ENCODE measurements at places on chromosomes 7 and 10.

DNA sequence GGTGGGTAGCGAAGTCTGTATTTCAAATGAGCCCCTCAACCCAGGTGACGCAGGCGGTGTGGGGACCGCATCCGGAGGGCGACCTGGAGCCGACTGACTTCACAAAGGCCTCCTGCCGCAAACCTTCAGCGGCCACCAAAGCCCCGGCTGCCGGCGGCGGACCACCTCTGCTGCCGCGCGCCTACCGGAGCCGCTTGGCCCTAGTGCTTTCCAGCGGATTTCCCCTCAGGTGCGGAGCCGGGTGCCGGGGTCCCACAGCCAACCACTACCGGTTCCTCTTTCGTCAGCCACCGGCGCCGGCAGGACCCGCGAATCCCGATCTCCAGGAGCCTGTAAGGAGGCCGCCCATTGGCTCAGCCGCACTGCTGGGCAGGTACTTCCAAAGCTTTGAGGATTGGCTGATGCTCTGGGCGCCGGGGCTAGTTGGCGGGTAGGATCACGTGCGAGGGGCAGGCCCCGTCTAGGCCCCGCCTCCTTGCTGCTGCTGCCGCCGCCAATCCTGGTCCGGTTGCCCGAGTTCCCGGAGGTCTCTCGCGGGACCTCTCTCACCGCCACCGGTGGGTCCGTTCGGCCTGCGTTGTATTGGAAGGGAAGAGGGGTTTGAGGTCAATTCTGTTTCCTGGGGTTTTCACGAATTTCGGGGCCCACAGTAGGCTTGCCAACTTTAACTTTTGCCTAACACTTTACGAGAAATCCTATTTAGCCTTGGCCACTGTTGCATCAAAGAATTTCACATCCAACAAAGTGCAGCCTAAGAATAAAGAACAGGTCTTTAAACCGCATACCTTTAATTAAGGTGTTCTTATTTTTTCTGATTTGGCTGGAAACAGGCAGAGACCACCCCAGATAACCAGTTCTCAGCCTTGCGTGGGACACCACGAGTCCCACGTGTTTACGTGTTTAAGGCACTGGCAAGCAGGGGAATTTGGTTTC lies at the start of gene GSTO2:
TSS of gene GSTO2 (plus strand) at position 472 of the 933 bp plus-strand sequence. CDS start 5,732 bp downstream, outside the sequence.
- peak; percentile 100 for DNase-seq

- no peak for DNase-seq
Measured at GRCh38 chr7:43872406-43873110, 3.2 kb upstream of the MRPS24 start.

GRCh38 chr10:76115471-76116155 lies 684.2 kb downstream of the LRMDA start:
- no peak for DNase-seq

- DNase-seq, result no peak
Measured at GRCh38 chr7:26460351-26461085, 168.9 kb downstream of the SNX10 start.

GRCh38 chr7:29639386-29639785 lies 75.8 kb downstream of the PRR15 start:
- no peak for DNase-seq

DNA sequence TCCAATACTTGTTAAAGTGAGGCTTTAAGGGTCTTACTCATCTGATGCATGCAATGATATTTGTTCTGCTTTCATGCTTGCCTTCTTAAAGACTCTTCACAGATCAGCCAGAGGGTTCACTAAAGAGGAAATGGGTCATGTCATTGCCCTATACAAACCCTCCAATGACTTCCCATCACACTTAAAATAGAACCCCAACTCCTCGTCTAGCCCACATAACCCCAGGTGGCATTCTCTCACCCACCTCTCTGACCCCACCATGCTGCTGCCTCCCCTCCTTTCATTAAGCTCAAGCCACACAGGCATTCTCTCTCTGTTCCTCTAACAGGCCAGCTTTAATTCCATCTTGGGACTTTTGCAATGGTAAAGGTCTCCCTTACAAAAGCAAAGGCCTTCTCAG lies 253.6 kb downstream of the GRID1 start:
- no peak for DNase-seq

DNA sequence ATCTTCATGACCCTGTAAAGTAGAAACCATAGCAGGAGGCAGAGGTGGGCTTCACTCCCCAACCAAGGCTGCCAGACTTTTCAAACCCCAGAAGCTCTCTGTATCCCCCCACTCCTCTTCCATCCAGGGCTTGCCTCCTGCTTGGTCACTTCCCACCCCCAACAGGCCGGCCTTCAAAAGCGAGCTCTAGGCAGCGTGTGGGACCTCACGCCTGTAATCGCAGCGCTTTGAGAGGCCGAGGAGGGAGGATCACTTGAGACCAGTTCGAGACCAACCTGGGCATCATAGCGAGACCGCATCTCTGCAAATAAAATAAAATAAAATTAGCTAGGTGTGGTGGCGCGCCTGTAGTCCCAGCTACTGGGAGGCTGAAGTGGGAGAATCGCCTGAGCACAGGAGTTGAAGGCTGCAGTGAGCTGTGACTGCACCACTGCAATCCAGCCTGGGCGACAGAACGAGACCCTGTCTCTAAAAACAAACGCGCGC lies 743 bp upstream of the POR start:
- DNase-seq, result no peak

- peak; percentile 32 for DNase-seq
Measured at GRCh38 chr10:79402951-79403350, 42.5 kb downstream of the ZCCHC24 start.

- DNase-seq, result no peak
Measured at GRCh38 chr10:57952741-57953140, 315.0 kb downstream of the IPMK start.

- DNase-seq, result no peak
Measured at GRCh38 chr7:5248201-5248885, 34.4 kb upstream of the SLC29A4 start.

DNA sequence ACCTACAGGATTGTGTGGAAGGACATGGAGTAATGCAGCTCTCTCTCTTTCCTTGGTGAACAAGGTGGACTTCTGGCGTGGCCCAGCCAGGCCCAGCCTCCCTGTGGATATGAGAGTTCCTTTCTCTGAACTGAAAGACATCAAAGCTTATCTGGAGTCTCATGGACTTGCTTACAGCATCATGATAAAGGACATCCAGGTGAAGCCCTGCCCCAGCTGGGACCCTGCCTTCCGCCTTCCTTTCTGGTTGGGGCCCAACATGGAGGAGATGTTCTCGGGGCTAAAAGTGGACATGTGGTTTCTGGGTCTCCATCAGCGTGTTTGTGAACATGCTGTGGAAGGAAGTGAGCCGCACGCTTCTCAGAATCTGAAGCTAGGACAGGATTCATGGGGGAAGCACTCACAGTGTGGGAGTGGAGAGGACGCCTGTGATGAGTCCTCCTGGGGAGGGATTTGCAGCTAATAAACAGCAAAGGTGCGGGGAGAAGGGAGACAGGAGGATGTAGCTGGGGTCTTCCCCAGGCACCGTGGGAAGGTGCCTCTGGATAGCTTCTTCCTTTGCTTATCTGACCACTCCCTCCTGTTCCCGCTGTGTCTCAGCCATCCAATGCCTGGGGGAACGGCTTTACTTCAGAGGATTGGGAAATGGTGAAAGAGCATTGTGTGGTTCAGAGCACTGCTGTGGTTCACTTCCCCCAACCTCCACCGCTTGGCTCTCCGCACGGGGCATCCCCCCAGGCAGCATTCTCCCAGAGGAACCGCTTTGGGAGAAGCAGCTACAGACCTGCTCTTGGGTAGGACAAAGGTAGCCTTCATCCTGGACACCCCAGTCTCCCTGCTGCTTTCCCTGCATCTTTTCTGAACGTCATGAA lies 5.5 kb downstream of the CPA5 start:
- no peak for DNase-seq

- DNase-seq, result no peak
Measured at GRCh38 chr10:132921086-132921485, 21.3 kb downstream of the CFAP46 start.

DNA sequence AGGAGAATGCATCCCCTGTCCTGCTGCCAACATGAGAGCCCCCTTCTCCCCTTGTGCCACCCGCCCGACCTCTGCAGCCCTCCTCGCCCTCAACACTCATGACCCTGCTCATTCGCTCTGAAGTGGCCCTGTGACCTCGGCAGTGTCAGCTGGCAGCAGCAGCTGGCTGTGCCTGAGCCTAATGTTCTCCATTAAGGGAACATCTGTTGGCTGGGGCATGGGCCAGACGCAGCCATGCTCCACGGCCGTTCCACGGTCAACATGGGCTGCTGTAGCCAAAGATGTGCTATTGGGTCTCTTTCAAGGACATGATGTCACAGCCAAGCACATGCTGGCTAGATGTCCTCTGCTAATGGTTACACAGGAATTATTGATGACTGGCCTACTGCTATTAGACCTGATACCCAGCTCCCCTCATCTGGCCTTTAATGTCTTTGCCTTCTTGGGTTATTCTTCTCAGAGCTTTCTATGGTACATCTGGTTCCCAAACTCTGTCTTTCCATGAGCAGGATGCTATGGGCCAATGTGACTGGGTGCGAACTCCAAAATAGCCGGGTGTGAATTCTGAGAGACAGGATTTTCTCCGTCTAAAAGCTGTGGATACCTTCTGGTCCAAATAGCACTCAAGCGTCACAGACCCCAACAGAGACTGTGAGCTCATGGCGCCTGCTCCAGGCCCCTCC lies 22.4 kb downstream of the ADCYAP1R1 start:
- peak; percentile 48 for DNase-seq

DNA sequence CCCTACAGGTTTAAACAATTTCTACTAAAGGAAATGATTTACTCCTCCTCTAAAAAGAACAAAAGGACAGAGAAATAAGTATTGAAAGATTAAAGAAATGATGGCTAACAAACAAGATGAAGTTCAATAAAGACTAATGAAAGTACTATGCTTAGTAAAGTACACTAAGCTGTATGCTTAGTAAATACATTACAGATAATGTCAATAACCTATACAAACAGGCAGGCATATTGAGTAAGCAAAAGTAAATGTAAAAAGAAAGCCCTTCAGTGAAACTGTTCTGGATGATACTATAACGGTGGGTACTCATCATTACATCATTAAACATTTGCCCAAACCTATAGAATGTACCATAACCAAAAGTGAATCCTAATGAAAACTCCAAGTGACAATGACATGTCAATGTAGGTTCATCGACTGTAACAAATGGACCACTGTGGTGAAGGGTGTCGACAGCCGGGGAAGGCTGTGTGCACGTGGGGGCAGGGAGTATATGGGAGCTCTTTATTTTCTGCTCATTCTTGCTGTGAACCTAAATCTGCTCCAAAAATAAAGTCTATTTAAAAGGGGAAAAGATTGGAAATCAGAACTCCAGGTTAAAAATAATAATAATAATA lies 34.0 kb downstream of the CYTH3 start:
- DNase-seq, result no peak

DNA sequence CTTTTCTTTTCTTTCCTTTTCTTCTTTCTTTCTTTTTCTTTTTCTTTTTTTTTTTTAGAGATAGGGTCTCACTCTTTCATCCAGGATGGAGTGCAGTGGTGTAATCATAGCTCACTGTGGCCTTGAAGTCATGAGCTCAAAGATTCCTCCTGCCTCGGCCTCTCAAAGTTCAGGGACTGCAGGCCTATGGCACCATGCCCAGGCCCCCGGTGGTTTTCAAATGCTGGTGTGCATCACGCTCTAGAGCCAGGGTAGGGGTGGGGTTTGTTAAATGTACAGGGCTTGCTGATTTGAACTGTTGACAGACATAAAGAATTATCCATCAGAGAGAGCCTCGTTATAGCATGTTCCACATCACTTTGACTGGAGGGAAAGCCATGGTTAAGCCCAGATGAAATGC lies 5.8 kb downstream of the MINDY4 start:
- DNase-seq, result no peak

DNA sequence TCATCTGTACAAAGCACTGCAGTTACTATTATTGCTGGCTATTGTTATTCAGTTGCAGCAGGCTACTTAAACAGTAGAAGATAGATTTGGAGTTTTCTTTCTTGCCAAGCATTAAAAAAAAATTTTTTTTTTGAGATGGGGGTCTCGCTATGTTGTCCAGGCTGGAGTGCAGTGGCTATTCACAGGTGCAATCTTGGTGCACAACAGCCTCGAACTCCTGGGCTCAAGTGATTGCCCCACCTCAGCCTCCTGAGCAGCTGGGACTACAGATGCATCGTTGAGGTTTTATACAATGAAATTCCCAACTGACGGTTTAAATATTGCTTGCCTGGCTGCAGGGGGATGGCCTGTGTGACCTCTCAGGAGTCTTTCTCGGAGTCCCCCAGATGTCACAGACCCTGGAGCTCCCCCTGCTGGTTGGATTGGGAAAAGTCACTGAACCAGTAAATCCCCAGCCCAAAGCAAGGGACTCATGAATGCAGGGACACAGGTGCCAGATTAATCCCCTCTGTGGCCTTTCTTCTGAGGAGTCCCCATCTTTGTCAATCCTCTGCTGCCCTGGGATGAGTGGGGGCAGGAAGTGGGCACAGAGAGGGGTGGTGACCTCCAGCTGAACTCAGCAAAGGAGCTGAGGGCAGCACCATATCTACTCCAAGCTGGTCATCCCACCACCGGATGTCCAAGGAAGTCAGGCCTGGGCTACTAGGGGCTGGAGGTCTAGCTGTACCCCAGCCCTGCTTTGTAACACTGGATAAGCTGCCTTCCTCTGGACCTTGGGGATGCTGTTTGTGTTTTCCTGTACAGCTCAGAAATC lies 149.6 kb downstream of the C10orf105 start:
- DNase-seq, result peak; percentile 73

- no peak for DNase-seq
Measured at GRCh38 chr7:7913504-7913903, 55.1 kb upstream of the GLCCI1 start.

DNA sequence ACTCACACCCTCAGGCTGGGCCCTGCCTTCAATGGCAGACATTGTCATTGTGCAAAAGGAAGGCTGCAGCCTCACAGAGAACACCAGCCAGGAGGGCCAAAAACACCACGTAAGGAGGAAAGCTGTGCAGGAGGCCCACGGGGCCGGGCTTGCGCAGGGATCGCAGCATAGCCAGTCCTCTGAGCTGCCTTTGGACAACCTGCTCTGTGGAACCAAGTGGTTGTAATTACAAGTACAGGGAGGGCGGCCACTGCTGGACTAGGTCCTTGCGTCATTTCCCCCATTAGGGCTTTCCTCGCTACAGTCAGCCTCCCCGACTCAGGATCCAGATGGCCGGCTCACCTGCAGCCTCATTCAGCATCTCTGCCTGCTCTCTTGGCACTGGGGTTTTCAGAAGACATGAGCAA lies 66.9 kb downstream of the FAM53B start:
- no peak for DNase-seq

DNA sequence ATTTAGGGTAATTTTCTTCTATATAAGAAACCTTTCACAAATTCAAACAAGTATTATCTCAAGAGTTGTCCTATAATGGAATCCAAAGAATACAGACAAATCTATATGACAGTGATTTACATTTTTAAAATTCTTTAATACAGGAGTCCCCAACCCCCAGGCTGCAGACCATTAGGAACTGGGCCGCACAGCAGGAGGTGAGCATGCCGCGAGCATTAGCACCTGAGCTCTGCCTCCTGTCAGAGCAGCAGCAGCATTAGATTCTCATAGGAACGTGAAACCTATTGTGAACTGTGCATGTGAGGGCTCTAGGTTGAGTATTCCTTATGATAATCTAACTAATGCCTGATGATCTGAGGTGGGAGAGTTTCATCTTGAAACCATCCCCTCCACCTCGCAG lies 37.7 kb downstream of the SNX13 start:
- DNase-seq, result peak; percentile 15

- DNase-seq, result no peak
Measured at GRCh38 chr7:146636033-146636356, 519.4 kb downstream of the CNTNAP2 start.

- DNase-seq, result no peak
Measured at GRCh38 chr10:31207636-31208035, 111.4 kb upstream of the ZEB1 start.

GRCh38 chr7:130932088-130932487 lies 198.1 kb upstream of the KLF14 start:
- no peak for DNase-seq

Data from dorsolateral prefrontal cortex (tissue), 122 donors.